ENCODE measurements at places on chromosomes 3 and 15.

GRCh38 chr15:84962955-84963354, 18.7 kb upstream of the PDE8A start:
- no peak for DNase-seq

GRCh38 chr3:155771126-155771525, 26.3 kb upstream of the PLCH1 start:
- no peak for DNase-seq

- DNase-seq, result no peak
Observed at GRCh38 chr3:13552857-13553652, 4.1 kb downstream of the FBLN2 start.

GRCh38 chr3:177883957-177884356, 652.3 kb upstream of the KCNMB2 start:
- no peak for DNase-seq

- no peak for DNase-seq
Observed at GRCh38 chr3:11523572-11524101, 120.1 kb downstream of the VGLL4 start.

- DNase-seq, result no peak
Observed at GRCh38 chr15:86916671-86917360, 837.1 kb downstream of the AGBL1 start.

Data from SW480 (cell line).